ENCODE measurements at places on chromosomes 7 and 10.

- DNase-seq, result no peak
These were observed 636.7 kb upstream of the SEMA3D start for GRCh38 chr7:85823396-85824080.

- DNase-seq, result no peak
These were observed 101.3 kb upstream of the DKK1 start for GRCh38 chr10:52212802-52213201.

DNA sequence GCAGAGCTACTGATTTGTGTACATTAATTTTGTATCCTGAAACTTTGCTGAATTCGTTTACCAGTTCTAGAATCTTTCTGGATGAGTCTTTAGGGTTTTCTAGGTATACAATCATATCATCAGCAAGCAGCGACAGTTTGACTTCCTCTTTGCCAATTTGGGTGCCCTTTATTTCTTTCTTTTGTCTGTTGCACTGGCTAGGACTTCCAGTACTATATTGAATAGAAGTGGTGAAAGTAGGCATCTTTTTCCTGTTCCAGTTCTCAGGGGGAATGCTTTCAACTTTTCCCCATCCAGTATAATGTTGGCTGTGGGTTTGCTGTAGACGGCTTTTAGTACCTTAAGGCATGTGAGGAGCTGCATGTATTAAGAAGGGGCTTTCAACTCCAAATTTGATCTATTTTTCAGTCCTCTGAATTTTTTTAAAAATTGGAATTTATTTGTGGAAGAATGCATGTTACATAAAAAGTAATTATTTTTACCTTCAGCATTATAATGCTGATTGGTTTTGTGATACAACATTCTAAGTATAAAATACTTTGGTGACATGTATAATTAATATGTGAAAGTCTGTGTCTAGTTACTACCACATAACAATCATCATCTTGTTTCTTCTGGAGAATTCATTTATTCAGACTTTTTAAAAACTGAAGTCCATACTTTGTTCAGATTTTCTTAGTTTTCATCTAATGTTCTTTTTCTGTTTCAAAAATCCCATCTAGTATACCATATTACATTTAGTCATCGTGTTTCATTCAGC is 49.6 kb downstream of the CPED1 start:
- no peak for DNase-seq

GRCh38 chr10:15321431-15322341 is 49.4 kb downstream of the FAM171A1 start:
- no peak for DNase-seq

DNA sequence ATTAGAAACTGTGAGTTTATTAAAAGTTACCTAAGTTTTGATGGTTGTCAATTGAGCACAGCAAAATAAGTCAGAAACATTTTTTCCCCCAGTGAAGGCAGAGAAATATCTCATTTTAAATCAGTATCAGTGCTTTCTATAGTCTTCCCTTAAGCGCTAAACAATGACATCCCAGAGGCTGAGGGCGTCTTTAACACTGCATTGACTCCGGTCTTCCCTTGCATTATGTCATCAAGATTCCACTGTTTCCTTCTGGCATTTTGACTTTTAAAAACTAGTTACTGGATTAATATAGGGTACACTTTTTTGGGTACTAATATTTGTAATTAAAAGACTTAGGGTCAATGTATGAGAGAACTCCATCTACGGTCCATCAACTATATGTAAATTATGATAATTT is 3.9 kb downstream of the GLUD1 start:
- DNase-seq, result no peak

- DNase-seq, result no peak
These were observed 167.5 kb upstream of the CELF2 start for GRCh38 chr10:10850214-10850613.

GRCh38 chr10:124916585-124917427 is 25.1 kb upstream of the ZRANB1 start:
- DNase-seq, result peak; percentile 97

DNA sequence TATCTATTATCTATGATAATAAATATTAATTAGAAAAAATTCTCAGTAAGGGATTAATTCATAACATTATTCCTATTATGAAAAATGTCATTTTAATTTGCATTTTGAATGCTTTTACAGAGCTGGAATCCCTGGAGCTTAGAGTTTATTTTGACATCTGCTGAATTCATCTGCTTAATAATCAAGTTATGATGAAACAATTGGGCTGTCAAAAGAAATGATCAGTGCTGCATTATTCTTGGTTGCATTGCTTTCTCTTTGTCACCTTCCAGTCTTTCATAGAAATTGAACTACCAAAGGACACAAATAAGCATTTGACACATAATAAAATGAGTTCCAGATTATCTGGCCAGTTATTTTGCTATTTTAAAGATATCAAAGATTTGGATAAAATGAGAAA is 40.0 kb upstream of the MACC1 start:
- DNase-seq, result no peak

DNA sequence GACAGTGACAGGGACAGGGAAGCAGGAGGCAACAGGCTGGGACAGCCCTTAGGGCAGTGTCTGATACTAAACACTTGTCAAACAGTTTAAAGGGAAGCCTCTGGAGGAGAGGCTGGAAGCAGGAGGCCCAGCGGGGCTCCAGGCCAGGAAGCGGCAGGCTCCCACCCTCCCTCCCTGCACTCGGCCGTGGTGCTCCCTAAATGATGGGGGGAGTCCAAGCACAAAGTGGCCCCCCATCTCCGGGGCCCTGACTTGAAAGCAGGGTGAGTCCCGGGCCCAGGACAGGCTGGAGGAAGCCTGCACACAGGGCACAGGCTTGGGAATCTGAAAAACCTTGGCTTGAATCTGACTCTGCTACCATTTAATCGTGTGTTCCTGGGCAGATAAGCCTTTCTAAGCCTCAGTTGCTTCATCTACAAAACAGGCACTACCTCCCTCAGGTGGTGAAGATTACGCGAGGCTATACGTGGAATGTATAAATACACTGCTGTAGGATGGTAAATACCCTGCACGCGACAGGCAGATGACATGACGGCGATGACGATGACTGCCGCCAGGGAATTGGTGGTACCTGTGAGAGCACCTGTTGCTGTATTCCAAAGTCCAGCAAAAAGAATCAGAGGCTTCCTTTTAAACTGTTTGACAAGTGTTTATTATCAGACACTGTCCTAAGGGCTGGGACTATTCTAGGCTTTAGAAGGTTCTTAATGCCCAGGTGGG is 34.1 kb downstream of the GBX1 start:
- no peak for DNase-seq

- no peak for DNase-seq
These were observed 239.0 kb downstream of the DIP2C start for GRCh38 chr10:450463-450862.

- DNase-seq, result no peak
These were observed 68.3 kb upstream of the DNAJB6 start for GRCh38 chr7:157268540-157268939.

- DNase-seq, result no peak
These were observed 1.1 kb upstream of the DLG5 start for GRCh38 chr10:77927402-77928246.
